ENCODE measurements at places on chromosomes 5 and 9. TPM values are rescaled to one million over a fixed set of nuclear protein-coding genes. Genes with fewer than 3 reads are reported as not detected.

- no peaks in the 10 kb centered on the region for H3K4me1 ChIP-seq
- no peak overlapping the region for H3K27ac ChIP-seq
- no peak overlapping the region for H3K4me3 ChIP-seq
- H3K36me3 ChIP-seq, result no peaks in the 10 kb centered on the region
These were observed 40.7 kb downstream of the TPD52L3 start for GRCh38 chr9:6368831-6369230.

DNA sequence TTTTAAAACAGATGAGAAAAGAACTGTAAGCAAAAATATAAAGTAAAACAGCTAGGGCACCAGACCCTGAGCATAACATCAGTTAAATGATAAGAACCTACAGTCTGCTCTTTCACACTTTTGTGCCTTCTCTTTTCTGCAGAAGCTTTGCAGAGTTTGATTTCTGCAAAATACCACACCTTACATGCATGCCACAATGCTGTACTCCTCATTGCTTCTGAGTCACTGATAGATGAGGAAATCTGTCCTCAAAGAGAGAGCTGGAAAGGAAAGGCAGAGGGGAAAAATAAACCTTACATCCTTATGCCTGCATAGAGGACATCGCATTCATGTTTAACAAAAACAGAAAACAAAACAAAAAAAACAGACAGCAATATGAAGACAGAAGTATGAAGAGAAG, 142.9 kb downstream of the ATPSCKMT start:
- H3K36me3 ChIP-seq, result no peaks in the 10 kb centered on the region
- H3K4me1 ChIP-seq, result no peaks in the 10 kb centered on the region
- no peak overlapping the region for H3K27ac ChIP-seq
- H3K27me3 ChIP-seq, result no peaks in the 10 kb centered on the region

DNA sequence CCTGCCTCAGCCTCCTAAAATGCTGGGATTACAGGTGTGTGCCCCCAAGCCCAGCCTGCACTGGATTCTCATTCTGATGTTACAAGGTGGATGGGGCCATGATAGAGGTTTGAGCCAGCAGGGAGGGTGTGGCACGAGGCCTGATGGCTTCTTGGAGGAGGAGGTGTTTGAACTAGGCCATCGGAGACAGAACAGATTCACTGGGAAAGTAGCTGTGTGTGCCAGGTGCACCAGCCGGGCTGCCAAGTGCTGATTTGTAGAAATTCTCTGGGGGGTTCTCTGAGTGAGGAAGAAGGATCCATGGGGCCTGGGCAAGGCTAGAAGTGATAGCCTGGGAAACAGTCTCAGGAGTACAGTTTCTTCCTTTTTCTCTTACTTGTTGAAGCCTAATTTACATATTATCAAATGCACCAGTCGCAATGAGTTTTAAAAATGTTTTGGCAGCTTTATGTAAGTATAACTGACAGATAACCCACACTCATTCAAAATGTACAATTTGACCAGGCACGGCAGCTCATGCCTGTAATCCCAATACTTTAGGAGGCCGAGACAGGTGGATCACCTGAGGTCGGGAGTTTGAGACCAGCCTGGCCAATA, 31.1 kb upstream of the STXBP1 start:
- no peak overlapping the region for H3K4me3 ChIP-seq
- no peaks in the 10 kb centered on the region for H3K36me3 ChIP-seq
- no peak for DNase-seq
- H3K27me3 ChIP-seq, result no peaks in the 10 kb centered on the region
- peaks cover 19% of the 10 kb centered on the region for H3K4me1 ChIP-seq

GRCh38 chr5:109907731-109908130, 218.0 kb downstream of the MAN2A1 start:
- H3K4me3 ChIP-seq, result no peak overlapping the region
- no peaks in the 10 kb centered on the region for H3K4me1 ChIP-seq
- no peak overlapping the region for H3K27ac ChIP-seq
- no peaks in the 10 kb centered on the region for H3K27me3 ChIP-seq

DNA sequence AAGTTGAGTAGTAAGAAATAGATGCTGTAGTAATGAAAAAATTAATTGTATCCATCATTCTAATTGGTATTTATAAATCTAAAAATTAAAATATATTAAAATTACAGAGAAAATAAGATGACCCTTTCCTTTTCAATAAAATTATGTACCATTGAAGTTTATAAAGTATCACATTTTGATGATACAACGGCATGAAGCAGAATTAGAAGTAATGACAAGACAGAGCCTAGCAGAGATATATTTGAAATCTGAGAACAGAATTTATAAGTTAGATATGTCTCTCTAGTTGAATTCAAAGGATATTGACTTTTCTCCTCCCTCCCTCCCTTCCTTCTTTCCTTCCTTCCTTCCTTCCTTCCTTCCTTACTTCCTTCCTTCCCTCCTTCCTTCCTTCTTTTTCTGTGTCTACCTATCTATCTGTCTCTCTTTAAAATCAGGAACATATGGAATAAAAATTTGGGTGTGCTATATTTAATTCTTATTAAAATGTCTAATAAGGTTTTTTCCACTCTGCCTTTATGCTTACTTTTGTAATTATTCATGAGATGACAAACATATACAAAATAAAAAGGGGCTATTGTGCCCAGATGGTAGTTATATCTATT, 258.5 kb upstream of the CD180 start:
- H3K4me1 ChIP-seq, result no peaks in the 10 kb centered on the region
- no peak overlapping the region for H3K4me3 ChIP-seq
- no peaks in the 10 kb centered on the region for H3K36me3 ChIP-seq
- no peak for DNase-seq
- no peak overlapping the region for H3K27ac ChIP-seq

DNA sequence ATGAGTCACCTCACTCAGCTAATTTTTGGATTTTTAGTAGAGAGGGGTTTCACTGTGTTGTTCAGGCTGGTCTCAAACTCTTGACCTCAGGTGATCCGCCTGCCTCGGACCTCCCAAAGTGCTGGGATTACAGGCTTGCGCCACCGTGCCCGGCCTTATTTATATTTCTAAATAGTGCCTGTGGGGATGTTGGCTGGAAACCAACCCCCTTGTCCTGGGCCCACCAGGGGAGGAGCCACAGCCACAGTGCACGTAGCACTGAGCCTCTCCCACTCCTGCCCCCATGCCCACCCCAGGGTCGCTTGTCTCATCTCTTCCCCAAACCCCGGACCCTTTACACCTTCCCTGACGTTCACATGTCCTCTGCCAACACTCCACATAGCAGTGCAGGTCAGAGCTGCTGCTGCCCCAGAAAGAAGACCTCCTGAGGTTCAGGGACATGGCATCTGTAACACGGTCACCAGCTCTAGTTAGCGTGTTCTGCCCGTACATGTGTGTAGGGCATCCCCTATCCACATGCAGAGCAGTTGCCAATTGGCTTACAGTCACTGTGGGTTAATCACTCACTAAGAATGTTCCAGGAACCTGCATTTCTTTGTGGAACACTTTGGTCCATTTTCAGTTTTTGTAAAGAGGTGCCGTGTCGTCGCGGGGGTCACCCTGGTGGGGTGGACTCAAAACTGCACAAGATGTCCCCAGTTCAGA, 10.2 kb upstream of the MRPS2 start:
- no peak overlapping the region for H3K4me3 ChIP-seq
- no peaks in the 10 kb centered on the region for H3K27me3 ChIP-seq
- no peaks in the 10 kb centered on the region for H3K4me1 ChIP-seq
- no peak for DNase-seq
- H3K36me3 ChIP-seq, result no peaks in the 10 kb centered on the region
- H3K27ac ChIP-seq, result no peak overlapping the region

SOHLH1 gene
- total RNA-seq, result not detected

BTNL3 gene
- total RNA-seq, result 0.42 TPM

SEMA4D gene
- total RNA-seq, result 30.2 TPM

All from left lung (tissue), 14 donors.